ENCODE measurements at places on chromosomes 3 and 15.

DNA sequence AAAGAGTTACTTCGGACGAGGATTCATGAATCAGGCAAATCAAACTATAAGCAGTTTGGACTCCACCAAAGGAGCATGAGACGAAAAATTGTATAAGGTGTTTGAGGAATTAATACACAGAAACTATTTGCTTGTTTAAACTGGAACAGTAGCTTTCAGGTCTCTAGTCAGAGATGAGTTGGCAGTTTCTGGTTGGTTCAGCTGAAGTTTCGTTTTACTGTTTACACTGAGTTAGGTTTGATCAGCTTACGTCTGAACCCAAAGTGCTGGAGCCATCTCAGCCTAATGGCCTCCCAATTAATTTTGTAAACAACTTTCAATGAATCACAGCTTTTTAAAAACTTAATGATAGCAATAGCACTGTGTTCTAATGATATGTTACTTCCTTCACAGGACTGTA lies 703.7 kb downstream of the NLGN1 start:
- no peak for DNase-seq

- no peak for DNase-seq
Measured at GRCh38 chr3:109943181-109943580, 605.8 kb upstream of the DPPA4 start.

DNA sequence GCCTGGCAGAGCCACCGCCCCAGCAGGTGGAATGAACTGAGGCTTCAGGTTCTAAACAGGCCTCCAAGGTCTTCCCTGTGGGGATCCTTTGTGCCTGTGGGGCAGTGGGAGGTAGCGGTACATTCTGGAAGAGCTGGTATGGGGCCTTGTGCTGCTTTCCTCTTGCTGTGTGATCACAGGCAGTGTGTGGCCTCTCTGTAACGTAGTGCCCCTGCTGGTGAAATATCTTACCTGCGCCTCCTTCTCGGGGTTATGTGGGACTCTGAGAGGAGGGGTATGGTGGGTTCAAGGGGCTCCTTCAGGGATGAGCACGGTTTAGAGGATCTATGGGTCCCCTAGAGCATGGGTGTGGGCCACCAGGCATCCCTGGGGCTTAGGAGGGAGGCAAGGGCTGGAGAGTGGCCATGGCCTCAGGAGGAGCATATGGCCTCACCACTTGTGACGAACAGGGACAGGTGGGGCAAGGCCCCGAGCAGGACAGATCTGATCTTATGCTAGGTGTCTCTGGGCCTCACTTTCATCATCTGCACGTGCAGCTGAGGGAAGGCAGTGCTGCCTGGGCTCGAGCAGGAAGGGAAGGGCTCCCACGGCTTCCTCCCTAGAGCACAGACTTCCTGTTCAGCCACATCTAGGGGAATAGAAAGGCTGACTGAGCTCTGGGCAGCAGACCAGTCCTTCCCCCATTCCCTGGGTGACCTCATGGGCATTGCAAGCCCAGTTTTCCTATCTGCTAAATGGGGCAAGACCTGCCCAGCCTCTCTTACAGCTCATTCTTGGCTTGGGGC lies 1.9 kb upstream of the ALS2CL start:
- peak; percentile 26 for DNase-seq

- DNase-seq = no peak
Measured at GRCh38 chr15:50149090-50149489, 30.1 kb upstream of the ATP8B4 start.

GRCh38 chr3:197023241-197023997 lies 6.2 kb downstream of the MELTF start:
- DNase-seq = no peak

DNA sequence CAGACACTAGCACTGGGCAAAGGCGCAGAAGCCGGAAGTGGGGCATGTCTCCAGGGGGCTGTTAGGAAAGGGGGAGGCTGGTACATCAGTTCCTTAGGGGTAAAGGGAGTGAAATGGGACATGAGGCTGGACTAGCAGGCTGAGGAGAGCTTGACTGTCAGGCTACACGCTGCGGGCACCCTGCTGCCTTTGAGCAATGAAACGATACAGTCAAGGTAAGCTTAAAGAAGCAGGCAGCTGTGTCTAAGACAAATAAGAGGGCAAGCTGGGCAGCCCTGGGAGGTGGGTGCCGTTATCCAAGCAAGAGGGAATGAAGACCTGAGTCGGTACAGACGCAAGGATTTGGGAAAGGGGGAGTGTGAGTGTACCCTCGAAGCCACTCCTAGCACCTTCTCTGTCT lies 51.0 kb upstream of the DCLK3 start:
- no peak for DNase-seq

DNA sequence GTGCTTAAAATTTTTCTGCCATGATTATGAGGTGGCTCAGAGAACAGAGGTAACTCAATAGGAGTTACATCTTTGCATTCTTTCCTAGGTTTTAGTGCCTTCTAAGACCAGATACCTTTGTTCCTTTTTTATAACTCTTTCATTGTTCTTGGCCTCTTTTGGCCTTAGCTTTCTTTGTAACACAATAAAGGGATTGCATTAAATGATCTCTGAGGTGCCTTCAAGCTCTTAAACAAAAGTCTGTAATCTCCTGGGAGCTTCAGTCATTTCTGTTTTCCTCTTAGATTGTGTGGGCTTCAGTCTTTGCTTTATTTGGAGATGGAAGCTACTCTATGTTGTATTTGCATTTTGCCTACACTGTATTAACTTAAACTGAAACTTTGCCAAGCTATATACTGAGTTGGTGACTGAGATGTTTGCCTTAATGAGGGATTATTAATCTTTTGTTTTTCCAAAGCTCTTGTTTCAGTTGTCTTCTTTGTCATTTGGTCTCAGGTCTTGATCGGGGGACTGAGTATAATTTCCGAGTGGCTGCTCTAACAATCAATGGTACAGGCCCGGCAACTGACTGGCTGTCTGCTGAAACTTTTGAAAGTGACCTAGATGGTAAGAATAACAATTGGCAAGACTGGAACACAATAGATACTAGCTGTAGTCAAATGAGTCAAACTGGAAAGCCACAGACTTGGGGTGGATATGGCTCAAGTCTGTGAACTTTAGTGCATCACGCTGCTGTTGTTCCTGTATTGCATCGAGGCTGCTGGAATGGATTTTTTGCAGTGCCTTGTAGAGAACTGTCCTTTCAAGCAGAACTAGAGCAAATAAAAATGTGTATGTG lies 110.3 kb downstream of the HCN4 start:
- DNase-seq = no peak

GRCh38 chr15:38128341-38128781 lies 124.3 kb upstream of the SPRED1 start:
- DNase-seq = no peak
